ENCODE measurements at places on chromosomes 5 and 9. TPM values are rescaled to one million over a fixed set of nuclear protein-coding genes. Genes with fewer than 3 reads are reported as not detected.

- DNase-seq, result no peak
Measured at GRCh38 chr9:91849694-91850093, 100.3 kb downstream of the ROR2 start.

DNA sequence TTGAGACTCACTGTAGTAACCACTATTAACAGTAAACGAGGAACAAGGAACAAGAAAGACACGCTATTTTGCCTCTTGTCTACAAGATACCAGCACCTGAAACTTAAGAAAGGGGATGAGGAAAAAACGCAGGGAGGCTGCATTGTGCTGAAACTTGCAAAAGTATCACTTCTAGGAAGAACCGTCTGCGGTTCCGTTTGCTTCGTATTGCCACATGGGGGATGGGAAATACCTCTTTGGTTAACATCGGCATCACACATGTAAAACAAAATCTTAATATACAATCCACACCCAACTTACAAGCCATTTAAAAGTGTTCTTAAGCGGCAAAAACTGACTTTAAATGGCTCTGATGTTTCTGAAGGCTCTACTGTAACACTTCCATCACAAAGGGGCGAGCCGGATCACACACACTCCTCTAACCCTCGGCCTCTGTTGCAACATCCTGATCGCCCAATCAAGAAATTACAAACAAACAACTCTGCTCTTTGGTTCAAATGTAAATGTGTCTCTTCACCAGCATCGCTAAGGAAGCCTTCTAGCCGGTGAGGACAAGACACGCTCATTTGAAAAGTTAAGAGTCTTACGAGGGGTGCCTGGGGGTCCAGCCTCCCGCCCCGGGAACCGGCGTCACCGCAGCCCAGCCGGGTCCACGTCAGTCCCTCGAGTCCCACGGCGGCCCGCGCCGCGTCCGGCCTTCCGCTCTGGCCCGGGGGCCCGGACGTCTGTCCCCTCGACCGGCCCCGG lies 621 bp downstream of the SEC16A start:
- DNase-seq, result no peak

- DNase-seq, result no peak
Measured at GRCh38 chr9:1018121-1018520, 32.0 kb upstream of the DMRT2 start.

IFNA13 gene
- not detected for total RNA-seq

DNA sequence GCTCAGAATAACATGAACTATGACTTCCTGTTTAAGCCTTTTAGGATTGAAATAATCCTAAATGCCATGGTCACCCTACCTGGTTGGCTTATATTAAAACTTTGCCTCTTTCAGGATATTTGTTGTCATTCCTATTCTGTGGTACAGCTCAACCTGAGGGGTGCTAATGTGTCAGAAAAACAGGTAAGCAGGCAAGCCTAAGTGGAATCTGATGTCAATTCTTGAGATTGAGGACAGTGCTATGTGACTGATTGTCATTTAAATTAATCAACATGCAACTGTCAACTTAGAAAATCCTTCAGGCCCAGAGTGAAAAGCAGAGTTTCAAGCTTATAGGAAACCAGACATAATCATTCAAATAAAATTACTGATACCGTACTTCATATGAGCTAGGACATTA lies 2.6 kb upstream of the RORB start:
- no peak for DNase-seq

DNA sequence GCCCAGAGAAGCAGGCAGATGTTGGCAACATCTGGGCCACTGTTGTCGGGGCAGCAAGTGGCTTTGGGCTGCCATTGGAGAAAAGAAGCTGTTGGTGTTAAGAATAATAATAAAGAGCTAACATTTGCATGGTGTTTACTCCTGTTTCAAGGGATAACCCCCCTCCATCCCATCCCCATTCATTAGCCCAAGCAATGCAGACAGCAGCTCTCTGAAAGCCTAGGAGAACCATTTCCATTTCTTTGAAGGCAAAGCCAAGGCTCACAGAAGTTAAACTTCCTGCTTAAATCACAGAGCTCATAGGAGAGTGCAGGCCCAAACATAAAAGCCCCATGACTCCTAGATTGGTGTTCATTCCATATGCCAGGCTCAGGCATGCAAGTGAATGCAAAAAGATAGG lies 175.4 kb downstream of the ASTN2 start:
- DNase-seq, result no peak

- no peak for DNase-seq
Measured at GRCh38 chr9:128600099-128600498, 47.7 kb downstream of the SPTAN1 start.

Measured in H4 (cell line).